T-helper 2 cell treated with Interferon-gamma antibody and Interleukin-4, amounts not matched to agents 5 μg/mL and 100 μg/mL, for 36 hours (primary cell): ENCODE measurements at places on chromosomes 2 and 18.

DNA sequence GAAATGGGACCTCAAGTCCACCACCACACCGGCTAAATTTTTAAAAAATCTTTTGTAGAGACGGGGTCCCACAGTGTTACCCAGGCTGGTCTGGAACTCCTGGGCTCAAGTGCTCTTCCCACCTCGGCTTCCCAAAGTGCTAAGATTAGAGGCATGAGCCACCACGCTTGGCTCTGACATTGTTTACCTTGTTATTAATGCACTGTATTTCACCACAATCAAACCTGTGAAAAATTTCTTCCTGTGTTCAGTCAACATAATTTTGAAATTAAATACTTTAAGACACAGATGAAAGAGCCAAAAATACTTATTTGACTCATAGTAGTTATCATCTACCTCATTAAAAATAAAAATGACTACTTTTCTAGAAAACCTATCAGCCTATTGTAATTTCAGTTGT lies 16.0 kb upstream of the FAM124B start:
- DNase-seq = no peak

GRCh38 chr2:174780856-174781255 lies 16.6 kb upstream of the CHRNA1 start:
- no peak for DNase-seq

GRCh38 chr18:3619222-3619621 lies 169.2 kb downstream of the TGIF1 start:
- DNase-seq = no peak

GRCh38 chr2:24820175-24820513 lies 26.9 kb downstream of the CENPO start:
- no peak for DNase-seq
